Iris pigment epithelial cell (primary cell): ENCODE measurements at places on chromosomes 11 and 22.
A peak's percentile ranks its signal among the peaks of the same experiment; 100 is the strongest.

DNA sequence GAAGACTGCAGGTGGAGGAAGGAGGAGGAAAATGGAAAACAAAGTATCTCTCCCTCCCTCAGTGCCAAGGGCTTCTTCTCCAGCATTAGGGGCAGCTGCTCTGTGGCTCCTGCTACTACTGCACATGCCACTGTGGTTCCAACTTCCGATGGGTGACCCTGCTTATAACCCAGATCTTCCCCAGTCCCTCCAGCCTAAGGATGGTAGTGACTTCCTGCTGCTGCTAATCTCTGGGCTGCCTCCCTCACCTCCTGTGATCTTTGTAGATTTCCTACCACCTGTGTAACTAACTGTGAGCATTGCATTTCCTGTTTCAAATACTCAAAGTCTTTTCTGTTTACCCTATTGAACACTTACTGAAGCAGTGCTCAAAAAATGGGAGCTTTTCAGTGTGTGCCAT, 28.7 kb upstream of the TRPC6 start:
- no peak for DNase-seq

GRCh38 chr11:72191961-72192381, at the start of gene FOLR1:
Gene FOLR1, plus strand, starts transcription at chr11:72192140. Its CDS starts 34 bp downstream, at chr11:72192174.
- DNase-seq, result no peak

GRCh38 chr11:82539669-82540068, 194.0 kb downstream of the FAM181B start:
- no peak for DNase-seq

- DNase-seq, result peak; percentile 40
These were observed 20.3 kb downstream of the TEF start for GRCh38 chr22:41401781-41402648.

GRCh38 chr22:32119568-32120235, 39.4 kb downstream of the C22orf42 start:
- DNase-seq, result no peak

DNA sequence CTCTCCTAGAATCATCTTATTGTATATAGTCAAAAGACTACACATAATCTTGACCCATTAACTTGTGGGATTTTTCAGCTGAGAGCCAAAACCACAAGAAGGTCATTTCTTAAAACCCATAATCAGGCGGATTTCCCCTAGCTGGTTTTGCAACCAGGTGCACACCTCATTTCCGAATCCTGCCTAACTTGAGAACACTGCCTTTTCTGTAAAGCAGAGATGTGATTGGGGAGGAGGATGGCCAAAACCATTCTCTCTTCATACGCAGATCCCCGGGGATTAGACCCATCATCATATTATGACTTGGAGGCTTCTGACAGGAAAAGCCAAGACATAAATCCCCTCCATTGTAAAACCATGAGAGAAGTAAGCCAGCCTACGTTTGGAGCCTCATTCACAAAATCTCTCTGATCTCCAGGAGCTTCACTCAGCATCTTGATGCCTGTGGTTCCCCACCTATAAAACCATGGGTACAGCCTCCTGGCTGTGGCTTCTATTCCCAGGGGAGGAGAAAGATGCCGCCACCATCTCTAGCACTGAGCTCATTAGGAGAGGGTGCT, 191.3 kb downstream of the KIF18A start:
- peak; percentile 86 for DNase-seq

DNA sequence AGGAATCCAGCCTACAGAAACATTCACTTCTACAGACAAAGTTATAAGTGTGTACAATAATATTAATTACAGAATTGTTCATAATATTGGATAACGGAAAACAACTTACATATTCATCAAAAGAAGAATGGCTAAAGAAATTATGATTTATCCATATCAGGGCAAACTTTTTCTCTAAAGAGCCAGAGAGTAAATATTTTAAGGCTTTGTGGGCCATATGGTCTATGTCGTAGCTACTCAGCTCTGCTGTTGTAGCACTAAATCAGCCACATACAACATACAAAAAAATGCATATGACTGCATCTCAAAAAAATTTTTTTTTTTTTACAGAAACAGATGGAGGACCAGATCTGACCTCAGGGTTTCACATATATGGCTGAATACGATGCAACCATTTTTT, 96.7 kb upstream of the GALNT18 start:
- no peak for DNase-seq

DNA sequence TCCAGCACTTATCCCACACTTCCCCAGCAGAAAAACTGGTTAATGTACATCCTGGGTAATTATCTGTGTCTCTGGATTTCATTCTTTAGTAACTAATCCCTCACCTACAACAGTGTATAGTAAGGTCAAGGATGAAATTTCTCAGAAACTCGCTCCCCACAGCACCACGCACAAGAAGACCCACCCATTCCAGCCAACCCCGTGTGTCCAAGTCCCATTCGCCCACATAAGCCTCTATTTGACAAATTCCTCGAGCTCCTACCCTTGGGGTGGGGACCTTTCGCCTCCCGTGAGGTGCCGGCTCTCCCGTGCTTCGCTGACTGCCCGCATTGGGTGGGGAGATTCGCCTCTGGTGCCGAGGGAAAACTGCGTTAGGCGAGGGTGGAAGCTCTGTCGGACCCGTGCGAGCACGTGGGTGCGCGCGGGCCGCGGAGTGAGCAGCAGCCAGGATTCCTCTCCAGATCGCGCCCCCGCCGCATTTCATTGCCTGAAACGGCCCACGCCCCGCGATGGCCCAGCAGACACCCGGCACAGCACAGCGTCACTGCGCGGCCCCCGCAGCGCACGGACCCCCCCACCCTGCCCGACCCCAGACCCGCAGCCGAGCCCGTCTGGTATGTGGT, 866 bp downstream of the EXPH5 start:
- no peak for DNase-seq

GRCh38 chr22:37370306-37370979, 56.8 kb downstream of the ELFN2 start:
- DNase-seq, result no peak

- DNase-seq, result no peak
These were observed 1290.1 kb downstream of the TBC1D22A start for GRCh38 chr22:48052621-48052890.

DNA sequence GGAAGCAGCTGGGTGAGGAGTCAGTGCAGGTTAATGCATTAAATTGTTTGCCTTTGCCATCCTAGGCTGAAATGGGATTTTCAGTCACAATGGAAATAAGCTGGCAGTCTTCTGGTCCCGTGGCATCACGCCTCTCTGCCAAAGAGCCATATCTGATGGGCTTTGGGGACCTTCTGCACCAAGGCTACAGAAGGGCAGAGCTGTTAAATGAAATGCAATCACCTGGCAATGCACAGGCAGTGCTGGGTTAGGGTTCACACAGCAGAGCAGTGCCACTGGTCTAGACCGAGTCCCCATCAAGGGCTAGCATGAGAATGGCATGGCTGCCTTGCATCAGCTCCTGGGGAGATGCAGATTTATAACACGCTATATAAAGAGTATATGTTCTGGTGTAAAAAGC, 749.2 kb downstream of the NTM start:
- DNase-seq, result no peak

DNA sequence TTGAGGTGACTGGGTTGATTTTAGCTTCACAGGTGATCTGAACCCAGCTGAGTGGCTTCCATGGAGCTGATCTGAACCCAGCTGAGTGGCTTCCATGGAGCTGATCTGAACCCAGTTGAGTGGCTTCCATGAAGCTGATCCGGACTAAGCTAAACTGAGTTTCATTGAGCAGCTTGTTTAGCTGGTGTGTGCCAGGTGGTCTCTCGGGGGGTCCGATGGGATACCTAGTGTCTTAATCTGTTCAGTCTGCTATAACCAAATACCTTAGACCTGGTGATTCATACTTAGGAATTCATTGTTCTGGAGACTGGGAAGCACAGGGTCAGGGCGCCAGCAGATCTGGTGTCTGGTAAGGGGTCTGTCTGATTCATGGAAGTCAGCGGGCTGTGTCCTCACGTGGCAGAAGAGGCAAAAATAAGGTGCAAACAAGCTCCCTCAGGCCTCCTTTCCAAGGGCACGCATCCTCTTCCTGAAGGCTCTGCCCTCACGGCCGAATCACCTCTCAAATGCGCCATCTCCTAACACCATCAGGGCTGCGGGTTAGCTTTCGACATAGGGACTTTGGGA, 52.5 kb upstream of the KCNQ1OT1 start:
- peak; percentile 40 for DNase-seq

DNA sequence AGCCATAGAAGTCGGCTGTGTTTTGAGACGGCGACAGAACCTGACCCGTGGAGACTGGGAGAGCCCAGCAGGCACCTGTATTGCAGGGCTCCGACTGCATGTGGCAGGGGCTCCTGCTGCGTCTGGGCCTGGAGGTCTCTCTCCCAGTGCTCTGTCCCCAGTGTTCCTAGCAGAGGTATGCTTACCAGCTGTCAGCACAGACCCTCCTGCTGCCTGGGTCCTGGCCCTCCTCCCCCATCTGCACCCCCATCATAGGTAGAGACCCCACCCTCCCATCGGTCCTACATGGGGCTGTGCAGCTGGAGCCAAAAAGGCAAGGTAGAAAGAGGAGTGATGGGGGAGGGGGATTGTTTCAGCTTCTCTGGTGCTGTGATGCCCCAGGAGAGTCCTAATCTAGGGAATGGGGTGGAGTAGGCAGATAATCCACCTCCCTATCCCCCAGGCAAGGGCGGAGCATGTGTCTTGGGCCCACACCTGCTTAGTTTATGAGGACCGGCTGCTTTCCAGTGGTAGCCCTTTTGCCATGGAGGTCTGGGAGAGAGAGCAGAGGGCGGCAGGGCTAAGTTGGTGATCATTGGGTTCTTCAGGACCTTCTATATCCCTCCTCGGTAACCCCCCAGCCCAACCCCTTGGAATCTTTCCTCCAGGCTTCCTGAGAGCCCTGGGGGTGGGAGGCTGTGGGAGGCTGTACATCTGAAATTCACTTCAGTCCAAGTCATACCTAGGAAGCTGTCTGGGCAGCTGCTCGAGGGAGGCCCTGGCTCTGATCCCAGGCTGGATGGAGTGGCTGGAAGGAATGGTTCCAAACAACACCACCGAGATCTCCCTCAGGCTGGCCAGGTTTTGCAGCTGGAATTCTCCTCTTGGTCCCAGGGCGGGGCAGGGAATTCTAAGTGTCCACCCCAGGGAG, 5.3 kb downstream of the SLC7A4 start:
- DNase-seq, result peak; percentile 50

GRCh38 chr22:46145896-46146295, 4.4 kb upstream of the PPARA start:
- DNase-seq, result no peak

DNA sequence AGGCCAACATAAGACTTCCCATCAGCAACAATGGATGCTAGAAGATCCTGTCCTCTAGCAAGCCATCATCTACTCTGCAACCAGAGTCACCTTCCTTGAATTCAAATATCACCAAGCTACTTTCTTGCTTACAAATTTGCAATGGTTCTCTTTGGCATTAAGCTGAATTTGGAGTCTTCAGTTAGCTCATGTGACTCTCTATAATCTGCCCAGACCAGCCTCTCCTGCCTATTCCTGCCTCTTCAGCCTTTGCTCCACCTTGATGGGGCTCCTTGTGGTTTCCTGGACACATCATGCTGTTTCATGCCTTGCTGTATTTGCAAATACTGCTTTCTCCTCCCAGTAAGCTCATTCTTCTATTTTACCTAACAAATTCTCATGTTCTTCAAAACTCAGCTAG, 82.3 kb downstream of the RASSF10 start:
- DNase-seq, result no peak

DNA sequence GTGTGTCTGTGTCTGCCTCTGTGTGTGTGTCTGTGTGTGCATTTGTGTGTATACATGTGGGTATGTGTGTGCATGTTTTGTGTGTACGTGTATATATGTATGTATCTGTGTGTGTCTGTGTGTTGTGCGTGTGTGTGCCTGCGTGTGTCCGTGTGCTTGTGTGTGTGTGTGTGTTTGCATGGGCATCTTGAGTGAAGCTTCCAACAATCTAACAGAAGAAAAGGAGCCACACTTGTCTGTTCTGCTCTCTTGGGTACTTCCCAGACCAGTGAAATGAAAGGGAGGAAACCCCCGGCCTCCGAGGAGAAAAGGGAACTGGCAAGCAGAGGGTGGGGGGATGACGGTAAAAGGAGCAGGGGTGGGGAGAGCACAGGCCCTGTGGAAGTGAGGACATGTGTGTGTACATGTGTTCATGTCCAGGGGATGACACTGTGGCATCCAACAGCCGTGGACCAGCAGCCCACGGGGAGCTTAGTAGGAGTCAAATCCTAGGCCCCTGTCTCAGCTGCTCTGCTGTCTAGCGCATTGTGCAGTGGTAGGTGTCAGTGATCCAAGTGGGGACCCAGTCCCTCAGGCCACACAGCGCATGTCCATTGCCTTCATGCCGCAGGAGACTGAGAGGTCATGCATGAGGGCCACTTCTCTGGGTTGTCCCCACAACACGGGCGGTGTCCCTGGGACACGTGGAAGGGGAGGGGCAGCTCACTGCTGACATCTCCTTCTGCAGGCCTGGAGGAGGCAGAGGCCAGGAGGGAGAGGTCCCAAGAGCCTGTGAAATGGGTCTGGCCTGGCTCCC, 8.1 kb downstream of the CSF2RB start:
- DNase-seq, result no peak

DNA sequence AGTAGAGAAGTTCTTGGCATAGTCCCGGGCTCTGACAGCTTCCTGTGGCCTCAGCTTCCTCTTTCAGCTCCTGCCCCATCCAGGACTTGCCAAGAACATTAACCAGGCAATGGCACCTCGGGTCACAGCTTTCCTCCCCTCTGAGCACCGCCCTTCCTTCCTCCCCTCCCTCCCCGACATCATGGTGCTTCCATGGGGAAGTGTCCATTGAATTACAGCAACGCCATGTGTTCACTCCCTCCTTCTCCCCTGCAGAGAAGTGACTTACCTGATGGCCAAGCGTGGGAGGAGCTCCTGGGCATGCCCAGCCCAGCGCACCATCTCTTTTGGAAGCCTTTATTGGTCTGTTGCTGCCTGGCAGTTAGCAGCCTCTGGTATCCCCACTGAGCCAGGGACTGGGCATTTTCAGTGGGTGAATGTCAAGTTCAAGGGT, 25.8 kb upstream of the DAGLA start:
- DNase-seq, result no peak

DNA sequence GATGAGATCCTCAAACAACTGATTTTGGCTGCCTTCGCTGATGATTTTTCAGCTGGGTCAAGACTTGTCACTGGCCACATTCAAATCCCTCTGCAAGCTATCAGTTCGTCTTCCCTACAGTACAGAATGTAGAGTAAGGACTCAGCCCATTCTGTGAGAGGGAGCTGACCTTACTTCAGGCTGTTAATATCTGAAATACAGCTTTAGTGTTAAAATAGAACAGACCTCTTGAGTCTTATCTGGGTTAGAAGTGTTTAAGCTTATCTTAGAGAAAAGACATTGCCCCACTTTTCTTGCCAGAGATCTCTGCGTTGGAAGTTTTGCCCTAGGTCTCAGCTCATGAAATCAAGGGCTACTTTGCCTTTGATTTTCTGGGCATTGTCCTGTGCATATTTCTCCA, 383.4 kb upstream of the LARGE1 start:
- DNase-seq, result no peak

GRCh38 chr11:76772100-76772782, 10.9 kb upstream of the TSKU start:
- DNase-seq, result peak; percentile 26

- peak; percentile 30 for DNase-seq
These were observed 533 bp downstream of the SERGEF start for GRCh38 chr11:18012122-18012905.

DNA sequence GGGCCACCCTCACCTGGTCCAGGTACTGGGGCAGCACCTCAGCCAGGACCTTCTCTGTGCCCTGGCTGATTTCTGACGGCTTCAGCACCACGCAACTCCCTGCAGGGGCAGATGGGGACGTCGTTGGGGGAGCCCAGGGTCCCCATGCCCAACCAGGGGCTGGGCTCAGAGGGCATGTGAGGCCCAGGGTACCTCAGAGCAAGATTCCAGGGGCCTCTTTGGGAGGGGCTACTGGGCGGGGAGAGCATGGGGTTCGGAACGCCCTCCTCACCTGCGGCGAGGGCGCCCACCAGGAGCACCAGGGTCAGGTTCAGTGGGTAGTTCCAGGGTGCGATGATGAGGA, 8.1 kb downstream of the ALDH3B2 start:
- no peak for DNase-seq
